Endodermal cell (in vitro differentiated cells): ENCODE measurements at places on chromosomes 11 and 22. TPM values are rescaled to one million over a fixed set of nuclear protein-coding genes. Genes with fewer than 3 reads are reported as not detected.

The SLC22A6 gene
- total RNA-seq, result not detected in 3 replicates

The INTS4 gene
- total RNA-seq, result 39.1 to 43.3 TPM (median 42.0 TPM) in 3 replicates

The TRIM51 gene
- not detected in 3 replicates for total RNA-seq

The SOX10 gene
- 10.3 to 12.2 TPM (median 11.2 TPM) in 3 replicates for total RNA-seq

The MMP27 gene
- total RNA-seq, result not detected in 3 replicates

The TMEM135 gene
- 107 and 113 TPM in 2 replicates for total RNA-seq

The CTSW gene
- not detected in 3 replicates for total RNA-seq

The BARX2 gene
- total RNA-seq, result not detected in 2 replicates

The METTL15 gene
- 14.9 and 17.1 TPM in 2 replicates for total RNA-seq

DNA sequence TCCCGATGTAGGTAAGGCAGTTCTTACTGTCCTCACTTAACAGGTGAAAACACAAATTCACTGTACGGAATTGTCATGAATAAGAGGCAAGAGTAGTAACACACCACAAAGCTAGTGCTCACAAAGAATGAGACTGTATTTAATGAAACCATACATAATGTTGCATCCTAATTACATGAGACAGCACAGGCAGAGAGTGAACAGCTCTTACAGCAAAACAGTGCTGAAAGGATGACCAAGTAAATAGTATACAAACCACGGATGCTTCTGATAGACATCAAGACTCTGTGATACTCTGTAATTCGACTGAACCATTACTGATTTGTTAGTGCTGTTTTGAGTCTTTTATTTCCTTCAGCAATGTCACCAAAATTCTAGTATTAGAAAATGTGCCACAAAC, 282.3 kb downstream of the TTC28 start:
- DNase-seq, result no peak

DNA sequence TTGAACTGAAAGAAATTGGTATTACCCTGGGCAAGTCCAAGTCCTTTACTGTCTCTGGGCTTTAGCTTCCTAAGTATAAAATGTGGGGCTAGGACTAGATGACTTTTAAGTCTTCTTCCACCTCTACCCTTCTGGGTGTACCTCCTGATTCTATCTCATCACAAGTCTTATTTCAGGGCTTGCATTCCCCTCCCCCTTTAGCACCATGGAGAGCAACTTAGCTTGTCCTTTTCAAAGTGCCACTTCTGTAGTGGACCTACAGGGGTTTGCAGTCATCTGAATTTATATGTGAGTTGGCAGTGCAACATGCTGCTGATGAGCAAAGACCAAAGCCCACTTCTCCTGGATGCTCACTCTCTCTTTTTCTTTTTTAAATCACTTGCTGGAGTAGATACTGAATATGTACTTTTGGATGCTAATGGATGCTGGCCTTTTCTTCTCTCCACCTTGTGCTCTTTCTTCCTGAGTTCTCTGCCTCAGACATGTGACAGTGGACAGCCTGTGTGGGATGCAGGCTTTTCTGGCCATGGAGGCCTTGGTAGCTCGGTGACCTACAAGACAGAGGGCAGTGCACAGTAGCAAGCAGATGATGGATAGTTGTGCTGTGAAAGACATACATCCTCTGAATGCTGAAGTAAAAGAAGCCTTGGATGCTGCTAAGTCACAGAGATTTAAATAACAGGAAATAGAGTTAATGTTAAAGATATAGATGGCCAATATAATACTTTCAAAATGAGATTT, 185.0 kb downstream of the NELL1 start:
- DNase-seq, result peak; percentile 68

DNA sequence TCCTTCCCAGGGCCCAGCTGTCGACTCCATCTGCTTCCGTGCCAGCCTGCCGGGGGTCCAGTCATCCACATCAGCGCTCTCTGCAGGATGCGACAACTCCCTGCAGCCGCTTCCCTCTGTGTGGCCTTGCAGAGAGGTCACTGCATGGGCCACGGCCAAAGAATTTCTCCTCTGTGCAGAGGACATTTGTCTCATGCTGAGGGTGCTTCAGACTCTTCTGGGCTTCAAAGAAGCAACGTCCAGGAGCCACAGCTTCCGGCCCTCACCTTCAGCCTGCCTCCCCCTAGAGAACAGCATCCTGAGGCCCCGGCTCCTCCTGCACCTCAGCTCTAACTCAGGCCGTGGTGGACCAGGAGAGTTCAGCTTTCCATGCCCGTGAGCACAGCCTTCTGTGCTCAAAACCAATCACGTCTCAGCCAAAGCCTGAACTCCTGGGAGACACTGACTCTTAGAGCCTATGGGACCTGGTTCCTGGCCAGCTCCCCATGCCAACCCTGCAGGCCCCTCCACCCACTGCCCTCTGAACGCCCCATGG, 258.9 kb downstream of the BRD1 start:
- DNase-seq, result peak; percentile 73

DNA sequence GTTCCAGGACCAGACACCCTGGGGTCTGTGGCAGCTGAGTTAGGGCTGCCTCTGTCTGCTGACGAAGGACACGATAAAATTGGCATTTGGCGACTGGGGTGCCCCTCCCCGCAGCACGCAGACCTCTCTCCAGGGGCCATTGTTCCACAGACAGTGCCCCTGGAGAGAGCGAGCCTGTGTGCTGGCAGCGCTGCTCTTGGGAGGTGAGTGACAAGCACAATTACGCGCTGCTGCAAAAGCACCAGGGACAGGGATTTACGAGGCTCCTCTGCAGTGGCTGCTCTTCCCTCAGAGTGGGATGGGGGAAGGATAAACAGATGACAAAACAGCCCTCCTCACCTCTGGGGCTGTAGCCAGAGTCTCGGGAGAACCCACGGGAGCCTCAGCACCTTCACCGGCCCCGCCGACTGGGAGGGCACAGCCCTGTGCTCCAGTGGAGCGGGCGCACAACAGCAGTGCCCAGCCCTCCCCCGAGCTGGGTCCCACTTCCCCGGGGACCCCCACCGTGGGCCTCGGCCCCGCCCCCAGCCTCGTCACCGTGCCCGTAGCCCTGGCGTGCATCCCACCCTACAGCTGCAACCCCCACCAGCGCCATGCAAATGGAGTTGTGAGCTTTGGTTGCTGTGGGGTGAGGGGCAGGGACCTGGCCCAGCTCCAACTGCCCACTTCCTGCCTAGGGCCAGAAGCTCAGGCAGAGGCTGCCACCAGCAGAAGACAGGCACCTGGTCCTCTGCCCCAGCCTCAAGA, 19.6 kb downstream of the CHID1 start:
- no peak for DNase-seq

DNA sequence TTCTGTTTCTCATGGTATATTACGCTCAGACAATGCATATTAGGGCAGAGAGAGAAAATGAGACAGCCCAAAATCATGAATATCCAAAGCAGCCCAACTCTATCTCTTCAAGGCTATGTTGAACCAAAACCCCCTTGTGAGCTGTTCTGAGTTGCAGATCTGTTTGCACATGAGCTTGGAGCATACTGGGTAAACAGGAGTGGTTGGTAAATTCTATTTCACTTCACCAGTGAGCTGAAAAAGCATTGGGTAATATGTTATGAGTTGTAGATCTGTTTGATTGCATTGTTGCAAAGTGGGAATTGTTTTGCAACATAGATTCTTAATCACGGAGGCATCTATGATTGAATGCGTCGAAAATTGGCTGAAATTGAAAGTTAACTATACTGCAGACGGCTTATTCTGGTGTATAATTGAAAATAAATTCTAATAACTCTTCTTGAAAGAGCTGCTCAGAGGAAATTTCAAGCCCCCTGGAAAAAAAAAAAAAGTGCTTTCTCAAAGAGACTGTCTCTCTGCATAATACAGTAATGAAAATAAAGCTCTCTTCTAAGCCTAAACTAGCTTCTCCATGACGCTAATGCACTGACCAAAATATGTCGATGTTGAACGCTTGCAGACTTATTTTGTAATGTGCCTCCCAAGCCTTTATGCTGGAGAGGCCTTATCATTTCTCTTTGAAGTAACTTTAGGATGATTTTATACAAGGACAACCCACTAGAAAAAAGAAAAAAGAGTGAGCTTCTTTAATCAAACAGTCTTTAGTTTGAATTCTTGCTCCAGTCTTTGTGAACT, 263.7 kb downstream of the NTM start:
- peak; percentile 13 for DNase-seq

DNA sequence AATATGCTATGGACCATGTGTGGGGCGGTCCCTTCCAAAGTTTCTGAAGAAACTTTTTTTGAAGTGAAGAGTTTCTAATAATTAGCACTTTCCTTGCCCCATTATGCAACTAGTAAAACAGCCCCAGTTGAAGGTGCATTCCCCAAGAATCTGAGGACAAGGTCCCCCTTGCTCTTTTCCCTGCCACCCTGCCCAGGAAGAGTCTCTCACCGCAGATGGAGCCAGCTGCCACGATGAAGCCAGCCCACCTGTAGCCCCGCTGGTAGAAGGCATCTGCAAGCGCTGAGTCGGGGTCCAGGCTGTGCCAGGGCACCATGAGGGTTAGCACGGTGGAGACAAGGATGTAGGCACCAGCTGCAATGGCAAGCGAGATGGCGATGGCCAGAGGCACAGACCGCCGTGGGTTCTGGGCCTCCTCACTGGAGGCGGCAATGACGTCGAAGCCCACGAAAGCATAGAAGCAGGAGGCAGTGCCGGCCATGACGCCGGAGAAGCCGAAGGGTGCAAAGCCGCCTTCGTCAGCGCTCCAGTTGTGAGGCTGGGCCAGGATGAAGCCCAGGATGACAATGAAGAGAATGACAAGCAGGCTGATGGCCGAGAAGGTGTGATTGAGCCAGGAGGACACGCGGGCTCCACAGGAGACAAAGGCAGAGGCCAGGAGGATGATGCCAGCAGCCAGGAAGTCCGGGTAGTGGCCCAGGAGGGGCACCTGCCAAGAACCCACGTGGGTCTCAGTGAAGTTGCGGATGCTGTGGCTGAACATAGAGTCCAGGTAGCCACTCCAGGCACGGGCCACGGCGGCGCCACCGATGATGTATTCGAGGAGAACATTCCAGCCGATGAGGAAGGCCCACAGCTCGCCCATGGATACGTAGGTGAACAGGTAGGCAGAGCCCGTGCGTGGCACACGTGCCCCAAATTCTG, 1.5 kb downstream of the SLC7A4 start:
- no peak for DNase-seq

GRCh38 chr22:45034821-45035220, 25.0 kb upstream of the PHF21B start:
- no peak for DNase-seq

DNA sequence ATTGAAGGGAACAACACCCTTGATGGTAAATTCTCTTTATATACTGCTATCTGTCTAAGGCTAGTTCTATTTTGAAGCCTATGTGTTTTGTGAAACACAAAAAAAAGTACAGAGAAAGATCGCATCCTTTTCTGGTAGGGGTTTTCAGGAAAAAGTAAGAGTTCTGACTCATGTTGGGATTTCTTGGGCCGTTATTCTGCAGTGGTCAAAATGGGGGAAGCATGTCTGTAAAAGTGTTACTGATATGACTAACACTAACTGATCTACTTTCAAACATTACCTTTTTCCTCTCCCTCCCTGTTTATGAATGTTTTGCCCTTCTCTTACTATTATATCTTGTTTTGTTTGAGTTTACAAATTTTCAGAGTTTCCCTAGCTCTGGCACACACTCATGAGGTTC, 53.9 kb downstream of the CTNND1 start:
- no peak for DNase-seq

GRCh38 chr11:58573451-58574104, 2.1 kb downstream of the LPXN start:
- DNase-seq, result no peak

DNA sequence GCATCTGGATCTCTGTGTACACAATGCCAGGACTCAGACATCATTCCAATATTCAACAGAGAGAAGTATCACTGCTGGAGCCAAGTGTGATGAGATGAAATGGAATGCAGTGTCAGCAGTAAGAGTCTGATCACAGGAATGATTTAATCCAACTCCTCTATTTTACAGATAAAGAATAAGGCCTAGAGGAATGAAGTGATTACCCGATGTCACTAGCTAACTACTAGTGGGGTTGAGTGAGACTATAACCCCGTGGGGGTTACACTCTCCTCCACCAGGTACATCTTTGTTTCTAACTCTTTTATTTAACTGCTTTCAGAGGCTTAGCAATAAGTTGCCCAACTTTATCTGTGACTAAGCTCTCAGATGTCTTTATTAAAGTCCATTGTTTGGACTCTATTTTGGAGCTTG, 94.2 kb upstream of the FAT3 start:
- no peak for DNase-seq

- DNase-seq, result no peak
Measured at GRCh38 chr11:125600663-125601062, 8.0 kb downstream of the STT3A start.

GRCh38 chr11:131656179-131656838, 285.9 kb downstream of the NTM start:
- peak; percentile 92 for DNase-seq

- no peak for DNase-seq
Measured at GRCh38 chr11:105705786-105706530, 96.1 kb downstream of the GRIA4 start.

- no peak for DNase-seq
Measured at GRCh38 chr11:46835897-46836296, 10.2 kb downstream of the CKAP5 start.

DNA sequence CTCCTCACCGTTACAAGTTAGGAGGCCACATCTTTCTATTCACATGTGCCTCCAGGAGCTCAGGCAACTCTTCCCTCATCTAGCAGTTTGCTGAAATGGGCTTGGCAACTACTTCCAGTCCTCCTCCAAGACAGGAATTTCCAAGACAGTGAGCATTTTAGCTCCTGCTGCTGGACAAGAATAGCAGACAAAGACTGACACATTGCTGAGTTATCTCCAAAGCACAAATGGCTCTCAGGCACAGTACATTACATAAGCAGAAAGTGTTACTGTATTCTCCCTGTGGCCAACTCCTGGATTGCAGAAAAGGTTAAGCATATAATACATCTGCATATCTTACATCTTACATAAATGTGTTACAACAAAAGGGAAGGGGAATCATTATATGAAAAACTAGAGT, 83.2 kb upstream of the POU2AF2 start:
- no peak for DNase-seq

- no peak for DNase-seq
Measured at GRCh38 chr11:121716060-121716459, 263.3 kb upstream of the SORL1-AS1 start.

GRCh38 chr22:40400159-40400558, 29.8 kb downstream of the SGSM3 start:
- DNase-seq, result no peak

DNA sequence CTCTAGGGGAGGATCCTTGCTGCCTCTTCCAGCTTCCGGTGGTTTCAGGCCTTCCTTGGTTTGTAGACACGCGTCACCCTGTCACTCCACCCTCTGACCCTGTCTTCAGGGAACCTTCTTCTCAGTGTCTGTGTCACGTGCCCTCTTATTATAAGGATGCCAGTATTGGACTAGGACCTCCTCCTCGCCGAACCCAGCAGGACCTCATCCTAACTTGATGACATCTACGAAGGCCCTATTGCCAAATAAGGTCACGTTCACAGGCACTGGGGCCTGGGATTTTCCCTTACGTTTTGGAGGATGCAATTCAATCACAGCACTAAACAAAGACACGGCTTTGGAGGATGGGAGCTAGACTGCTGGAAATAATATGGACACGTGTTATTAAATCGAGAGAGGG, 408.7 kb downstream of the BRD1 start:
- DNase-seq, result no peak

DNA sequence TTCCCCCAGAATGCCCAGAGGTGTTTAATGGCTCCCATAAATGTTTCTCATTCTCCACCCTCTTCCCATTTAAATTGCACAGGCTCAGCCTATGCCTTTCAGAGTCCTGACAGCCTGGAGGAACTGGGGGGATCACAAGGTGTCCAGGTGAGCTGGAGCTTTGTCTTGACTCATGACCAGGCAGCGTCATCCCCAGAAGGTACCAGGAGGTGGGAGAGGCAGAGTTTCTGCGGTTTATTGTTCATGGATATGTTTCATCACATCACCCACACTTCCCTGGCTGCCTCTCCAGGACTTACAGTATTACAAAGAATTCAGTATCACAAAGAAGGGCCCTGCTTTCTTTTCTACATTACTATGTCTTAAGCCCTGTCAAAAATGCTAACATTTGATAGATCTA, 103.2 kb upstream of the GALNT18 start:
- no peak for DNase-seq
